ENCODE measurements at places on chromosomes 1 and 21.

- DNase-seq: no peak
Measured at GRCh38 chr1:245279346-245279745, 124.6 kb downstream of the KIF26B start.

- no peak for DNase-seq
Measured at GRCh38 chr1:175367896-175368295, 175.3 kb upstream of the KIAA0040 start.

DNA sequence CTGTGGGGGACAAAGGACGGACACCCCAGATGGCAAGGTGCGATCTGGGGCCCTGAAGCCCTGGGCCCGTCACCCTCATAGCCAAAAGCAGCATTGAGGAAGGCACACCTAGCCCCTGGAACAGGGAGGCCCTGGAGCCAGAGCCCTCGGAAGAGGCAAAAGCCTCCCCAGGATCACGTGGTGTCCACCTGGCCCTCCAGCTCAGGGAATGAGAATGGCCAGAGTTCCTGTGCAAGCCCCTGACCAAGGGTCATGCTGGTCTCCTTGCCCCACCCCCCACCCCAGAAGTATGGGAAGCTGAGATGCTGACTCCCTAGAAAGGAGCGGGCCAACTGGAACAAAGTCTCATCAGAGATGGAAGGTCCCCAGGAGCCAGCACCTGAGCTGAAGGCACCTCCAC lies 1.0 kb upstream of the PDZK1IP1 start:
- no peak for DNase-seq

DNA sequence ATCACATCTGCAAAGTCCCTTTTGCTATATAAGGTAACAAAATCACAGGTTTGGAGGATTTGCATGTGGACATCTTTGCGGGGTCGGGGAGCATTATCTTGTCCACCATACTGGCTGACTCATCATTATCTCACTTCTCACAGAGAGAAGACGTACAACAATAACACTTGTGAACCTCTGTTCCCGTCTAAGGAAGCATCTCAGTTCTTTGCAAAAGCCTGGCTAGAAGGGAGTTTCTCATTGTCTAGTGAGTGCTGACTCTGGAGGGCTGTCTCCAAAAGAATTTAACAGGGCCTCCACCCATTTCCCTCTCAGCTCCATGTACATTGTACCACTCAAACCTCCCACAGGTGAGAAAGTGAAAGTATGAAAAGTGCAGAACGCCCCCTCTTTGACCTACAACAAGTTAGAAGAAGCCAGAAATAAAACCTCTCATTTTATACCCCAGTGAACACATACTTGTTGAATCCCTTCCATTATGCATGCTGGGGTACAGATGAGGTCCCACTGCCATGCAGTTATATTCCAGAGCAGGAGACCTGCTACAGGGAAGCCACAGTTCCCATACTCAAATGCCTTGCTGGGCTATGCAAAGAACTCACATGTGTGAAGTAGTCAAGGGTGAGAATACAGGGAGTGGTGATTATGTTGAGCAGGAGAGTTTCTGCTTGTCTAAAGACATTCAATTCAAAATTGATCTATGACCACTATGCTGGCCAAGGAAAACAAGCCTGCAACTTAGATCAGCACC lies 121.7 kb upstream of the PRDX6 start:
- DNase-seq: no peak

DNA sequence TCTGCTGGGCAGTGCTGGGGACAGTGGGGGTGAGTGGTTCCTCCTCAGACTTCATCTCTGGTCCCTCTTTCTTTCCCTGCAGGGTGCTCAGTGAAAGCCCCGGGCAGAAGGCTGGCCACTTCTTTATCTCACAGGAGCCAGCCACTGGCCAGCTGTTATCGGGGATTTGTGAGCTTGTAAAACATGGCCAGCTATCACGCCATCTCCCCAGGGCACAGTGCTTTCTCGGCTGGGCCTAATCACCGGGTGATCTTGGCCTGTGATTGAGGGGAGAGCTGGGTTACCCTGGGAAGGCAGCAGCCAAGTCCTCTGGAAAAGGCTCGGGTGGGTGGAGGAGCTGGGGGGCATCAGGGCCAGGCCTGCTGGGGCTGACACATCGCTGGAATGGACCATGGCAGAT lies 83.0 kb downstream of the IGSF21 start:
- DNase-seq: no peak

DNA sequence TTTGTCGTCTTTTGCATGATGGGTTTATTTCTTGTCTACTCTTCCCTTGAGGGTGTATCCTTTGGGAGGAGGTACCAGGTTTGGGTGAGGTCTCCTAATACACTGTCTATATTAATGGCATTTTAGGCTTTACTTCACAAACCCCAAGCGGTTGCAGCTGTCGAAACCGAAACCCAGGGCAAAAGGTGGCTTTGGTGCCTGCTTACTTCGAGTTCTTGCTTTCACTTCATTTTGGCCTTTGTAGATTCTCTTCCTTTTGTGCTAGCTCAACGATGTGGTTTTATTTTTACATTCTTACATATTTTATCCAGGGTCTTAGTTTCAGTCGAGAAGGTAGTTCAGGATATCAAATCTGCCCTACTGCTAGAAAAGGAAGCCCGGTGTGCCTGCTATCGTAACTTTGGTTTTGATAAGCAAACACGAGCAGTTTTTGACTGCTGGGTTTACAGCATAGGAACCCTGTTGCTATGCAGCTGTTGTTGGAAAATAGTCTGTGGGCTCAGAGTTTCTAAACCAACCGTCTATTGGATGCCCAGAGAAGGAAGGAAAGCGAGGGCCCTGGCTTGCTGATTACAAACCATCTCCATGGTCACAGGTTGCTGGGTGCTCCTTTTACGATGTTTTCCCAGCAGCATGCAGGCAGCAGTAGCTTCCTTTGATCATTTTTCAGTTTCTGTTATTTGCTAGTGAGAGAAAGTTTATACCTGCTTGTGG lies 9.8 kb upstream of the TSPAN2 start:
- DNase-seq: peak; percentile 52

- DNase-seq: no peak
Measured at GRCh38 chr1:172902861-172903381, 147.8 kb downstream of the TNFSF18 start.

DNA sequence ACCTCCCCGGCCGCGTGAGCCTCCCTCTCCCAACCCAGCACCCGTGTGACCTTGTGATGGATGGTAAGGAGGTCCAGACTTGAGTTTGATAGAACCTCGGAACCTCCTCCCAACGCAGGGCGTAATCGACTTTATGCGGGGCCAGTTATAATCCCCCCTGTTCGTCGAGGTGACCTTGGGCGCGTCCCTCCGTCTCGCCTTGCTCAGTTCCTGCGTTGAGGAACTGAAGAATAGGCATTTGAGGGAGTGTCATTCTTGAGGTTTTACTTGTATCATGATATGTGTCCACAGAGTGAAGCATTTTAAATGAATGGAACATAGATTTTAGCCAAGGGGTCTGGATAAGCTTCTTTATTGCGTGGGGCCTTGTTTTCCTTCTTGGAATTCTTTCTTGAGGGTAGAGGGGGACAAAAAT lies 433 bp downstream of the TIMM17A start:
- DNase-seq: no peak

GRCh38 chr1:12316331-12316730 lies 86.5 kb downstream of the VPS13D start:
- peak; percentile 31 for DNase-seq

DNA sequence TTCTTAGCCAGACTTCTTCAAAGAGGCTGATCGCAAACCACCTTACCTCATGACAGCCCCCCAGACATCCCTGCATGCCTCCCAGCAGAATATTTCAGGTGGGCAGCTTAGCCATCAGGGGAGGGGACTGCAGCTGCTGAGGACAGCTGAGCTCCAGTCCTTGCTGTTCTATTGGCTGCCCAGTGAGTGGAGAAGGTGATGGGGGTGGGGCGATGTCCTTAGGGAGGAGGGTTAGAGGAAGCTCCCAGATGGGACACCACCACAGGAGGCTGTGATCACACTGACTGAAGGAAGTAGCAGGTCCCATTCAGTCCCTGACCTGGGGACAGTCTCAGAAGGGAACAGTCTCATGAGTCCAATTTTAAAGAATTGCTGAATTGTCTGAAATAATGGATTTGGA lies 38.3 kb downstream of the GJA5 start:
- DNase-seq: no peak

- no peak for DNase-seq
Measured at GRCh38 chr1:111751906-111752575, 3.7 kb upstream of the DDX20 start.

GRCh38 chr1:84166797-84167196 lies 22.7 kb downstream of the PRKACB start:
- no peak for DNase-seq

GRCh38 chr1:240602189-240602588 lies 9.8 kb downstream of the GREM2 start:
- DNase-seq: peak; percentile 5

- no peak for DNase-seq
Measured at GRCh38 chr1:44855742-44856141, 12.7 kb upstream of the PTCH2 start.

- DNase-seq: no peak
Measured at GRCh38 chr1:61757950-61758349, 15.7 kb downstream of the PATJ start.

- DNase-seq: peak; percentile 72
Measured at GRCh38 chr1:175871647-175872046, 128.3 kb upstream of the TNR start.

GRCh38 chr1:235841938-235842545 lies 24.7 kb downstream of the LYST start:
- no peak for DNase-seq

DNA sequence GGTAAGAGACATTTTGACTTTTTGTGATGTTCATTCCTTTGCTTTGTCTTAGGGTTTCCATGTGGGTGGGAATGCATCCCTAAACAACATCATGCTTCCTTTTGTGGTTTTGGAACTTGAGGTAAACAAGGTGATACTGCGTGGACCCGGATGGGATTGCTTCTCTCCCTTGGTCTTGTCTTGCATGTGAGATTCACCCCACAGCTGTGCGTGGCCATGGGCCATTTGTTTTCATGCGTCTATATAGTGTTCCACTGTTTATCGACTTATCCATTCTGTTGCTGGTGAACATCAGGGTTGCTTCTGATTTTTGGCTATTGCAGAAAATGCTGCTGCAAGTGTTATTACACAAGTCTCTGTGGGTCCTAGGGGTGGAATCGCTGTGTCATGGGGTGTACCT lies 21.1 kb downstream of the CRYAA start:
- no peak for DNase-seq

DNA sequence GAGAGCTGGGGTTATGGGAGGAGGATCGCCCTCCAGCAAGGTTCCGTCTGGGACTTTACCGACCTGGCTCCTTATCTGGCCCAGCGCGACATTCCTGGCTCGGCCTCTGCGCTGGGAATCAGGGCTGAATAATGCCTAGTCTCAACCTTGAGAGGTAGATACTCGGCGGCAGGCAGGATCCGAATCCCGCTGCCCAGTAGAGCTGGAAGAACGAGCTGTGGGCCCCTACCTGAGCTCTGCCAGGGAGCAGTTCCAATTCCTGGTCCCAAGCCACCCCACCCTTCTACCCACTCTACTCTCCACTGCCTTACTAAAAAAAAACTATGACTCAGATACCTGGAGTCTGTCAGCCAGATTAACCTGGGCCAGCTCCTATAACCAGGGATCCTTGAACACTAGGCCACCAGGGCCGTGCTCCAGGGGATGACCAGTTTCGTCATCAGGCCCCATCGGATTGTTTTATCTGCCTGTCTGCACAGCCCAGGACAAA lies 53.6 kb downstream of the RHBG start:
- no peak for DNase-seq

- peak; percentile 84 for DNase-seq
Measured at GRCh38 chr1:151574575-151575529, 34.7 kb downstream of the TUFT1 start.

DNA sequence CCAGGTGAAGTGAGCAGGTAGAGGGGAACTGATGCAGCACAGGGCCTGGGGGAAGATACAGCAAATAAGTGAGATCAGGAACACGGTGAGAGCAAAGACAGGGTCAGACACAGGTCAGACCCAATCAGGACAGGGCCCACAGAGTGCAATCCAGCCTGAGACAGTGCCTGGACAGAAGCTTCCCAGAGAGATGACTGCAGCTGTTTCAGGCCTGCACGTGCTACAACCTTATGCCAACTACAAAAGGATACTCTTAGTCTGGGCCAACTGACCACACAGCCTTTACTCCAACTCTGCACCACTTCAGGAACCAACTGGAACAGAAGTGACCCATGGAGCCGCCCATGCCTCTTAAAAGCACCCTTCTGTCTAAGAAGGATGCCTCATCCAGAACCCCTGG lies 228.0 kb downstream of the TOMM20 start:
- DNase-seq: no peak

- no peak for DNase-seq
Measured at GRCh38 chr21:18677632-18678031, 274.0 kb upstream of the TMPRSS15 start.

DNA sequence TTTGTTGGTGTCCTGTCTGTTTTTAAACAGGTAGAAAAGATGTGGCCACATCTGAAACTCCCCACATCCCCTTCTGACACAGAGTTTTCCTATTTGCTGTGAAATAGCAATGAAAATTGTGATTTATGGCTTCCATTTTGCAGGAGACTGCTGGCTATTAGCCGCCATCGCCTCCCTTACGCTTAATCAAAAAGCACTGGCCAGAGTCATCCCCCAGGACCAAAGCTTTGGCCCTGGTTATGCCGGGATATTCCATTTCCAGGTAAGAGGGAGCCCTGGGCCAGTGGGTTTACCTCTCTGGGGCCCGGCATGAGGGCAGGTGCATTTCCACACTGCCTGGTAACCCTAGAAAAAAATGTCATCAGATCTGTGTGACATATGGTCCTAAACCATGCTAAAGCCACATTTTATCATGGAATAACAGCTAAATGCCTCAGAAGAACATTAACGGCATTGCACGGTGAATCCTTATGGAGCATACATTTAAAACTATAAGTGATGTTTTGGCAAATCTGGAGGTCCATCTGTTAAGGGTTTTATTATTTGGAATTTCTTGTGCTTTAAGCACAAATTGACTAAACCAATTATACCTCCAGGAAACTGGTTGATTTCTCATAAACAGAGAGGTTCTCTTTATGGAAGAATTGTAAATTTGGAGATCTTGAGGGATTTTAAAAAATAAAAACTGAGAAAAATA lies 12.3 kb downstream of the CAPN9 start:
- no peak for DNase-seq

DNA sequence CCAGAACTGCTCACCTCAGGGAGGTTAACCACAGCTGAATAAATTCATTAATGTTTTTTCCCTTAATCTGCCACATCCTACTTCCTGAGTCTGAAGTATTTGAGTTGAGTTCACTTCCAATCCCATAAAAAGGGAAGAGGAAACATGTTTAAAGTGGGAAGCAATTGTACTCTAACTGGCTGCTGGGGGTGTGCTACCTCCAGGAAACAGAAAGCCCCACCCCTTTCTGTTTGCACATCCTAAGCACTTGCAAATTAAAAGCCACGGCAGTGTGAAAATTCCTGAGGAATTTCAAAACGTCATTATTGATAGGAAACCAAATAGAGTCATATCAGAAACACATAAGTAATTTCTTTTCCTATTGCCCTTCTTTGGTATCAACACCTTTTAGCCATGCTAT lies 307.0 kb upstream of the NR5A2 start:
- no peak for DNase-seq

GRCh38 chr1:53683986-53684740 lies 54.8 kb downstream of the GLIS1 start:
- DNase-seq: no peak

GRCh38 chr1:23897083-23897482 lies 16.1 kb downstream of the CNR2 start:
- DNase-seq: no peak
